ENCODE measurements at places on chromosomes 2 and 18.

GRCh38 chr2:77232909-77233425 is 289.2 kb downstream of the LRRTM4 start:
- DNase-seq = no peak

DNA sequence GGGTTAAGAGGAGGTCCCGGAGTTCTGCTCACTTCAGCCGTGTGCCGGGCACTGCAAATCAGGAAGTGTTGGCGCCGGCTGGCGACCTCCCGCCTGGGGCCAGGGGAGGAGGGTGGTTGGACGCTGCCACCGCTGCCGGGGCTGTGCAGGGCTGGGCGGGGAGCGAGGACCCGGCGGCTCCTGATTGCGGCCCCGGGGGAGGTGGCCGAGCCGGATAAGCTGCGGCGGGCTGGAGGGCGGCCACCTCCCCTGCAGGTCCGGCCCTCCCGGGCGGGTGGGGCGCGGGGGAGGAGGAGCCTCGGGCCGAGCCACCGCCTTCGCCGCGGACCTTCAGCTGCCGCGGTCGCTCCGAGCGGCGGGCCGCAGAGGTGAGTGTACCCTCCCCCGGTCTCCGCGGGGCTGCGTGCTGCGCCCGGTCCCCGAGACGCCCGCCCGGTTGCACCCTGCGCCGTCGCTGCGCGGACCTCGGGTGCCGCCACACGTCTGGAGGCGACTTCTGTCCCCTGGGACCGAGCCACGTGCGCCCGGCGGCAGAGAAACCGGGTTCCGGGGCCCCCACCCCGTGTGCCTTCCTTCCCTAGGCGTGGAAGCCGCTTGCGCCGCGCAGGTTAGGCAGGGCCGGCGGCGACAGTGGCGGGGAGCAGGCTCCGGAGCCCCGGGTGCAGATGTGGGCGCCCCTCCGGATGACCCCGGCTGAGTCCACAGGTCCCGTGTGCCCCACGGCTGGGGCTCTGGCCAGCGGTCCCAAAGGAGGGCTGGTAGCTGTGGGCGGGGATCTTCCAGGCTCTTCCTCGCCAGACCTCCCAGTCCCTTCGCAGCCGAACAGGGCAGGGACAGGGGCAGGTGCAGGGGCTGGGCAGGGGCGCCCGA is at the start of gene STEAP3:
Gene STEAP3 (plus strand): TSS at position 314 of the 870 bp plus-strand sequence. CDS start 7,179 bp downstream, outside the sequence.
- no peak for DNase-seq

GRCh38 chr2:195279840-195280427 is 377.1 kb upstream of the SLC39A10 start:
- DNase-seq = no peak

DNA sequence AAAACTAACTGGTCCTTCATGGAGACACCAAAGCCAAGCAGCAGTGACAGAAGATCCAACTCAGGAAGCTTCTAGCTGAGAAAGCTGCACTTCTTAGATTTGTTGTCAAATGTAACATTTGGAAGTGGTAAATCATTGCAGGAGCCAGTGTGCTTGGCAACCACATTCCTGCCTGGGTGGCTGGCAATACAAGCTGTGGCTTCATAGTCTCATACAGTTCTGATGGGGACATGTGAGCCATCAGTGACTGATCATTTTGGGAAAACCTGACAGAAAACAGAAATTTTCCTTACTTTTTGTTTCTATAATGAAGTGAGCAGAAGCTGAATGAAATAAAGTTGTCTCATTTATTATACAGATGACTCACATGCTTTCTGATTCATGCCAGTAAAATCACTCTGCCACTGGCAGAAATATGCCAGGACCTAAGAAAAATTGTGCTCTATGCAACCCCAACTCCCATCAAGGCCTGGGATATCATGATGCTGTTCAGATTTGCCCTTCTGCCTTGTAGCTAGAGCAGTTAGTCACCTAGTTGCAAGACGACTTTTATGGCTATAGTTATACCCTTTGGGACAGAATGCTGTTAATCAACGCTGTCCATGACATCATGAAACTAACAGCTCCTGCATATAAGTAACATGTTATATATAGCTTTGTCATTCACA is 508.1 kb downstream of the ADCYAP1 start:
- no peak for DNase-seq

DNA sequence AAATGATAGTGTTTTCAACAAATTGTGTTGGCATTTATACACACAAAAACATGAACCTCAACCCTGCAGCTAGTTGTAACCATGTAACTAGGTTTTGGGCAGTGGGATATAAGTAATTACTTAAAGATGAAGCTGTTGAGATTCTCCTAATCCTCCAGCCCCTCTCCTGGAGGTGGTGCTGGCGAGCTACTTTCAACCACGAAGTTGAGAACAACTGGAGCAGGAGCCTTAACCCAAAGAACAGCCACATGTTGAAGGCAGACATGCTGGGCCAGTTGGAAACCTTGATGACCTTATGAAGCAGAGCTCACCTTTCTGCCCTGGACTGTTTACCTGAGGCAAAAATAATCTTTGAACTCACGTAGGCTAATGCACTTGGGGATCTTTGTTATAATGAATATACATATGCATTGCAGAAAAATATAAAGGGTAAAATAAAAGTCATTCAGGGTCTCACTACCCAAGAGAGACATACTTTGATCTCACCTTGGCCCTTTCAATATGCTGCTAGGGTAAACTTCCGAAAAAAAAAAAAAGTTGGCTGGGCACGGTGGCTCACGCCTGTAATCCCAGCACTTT is 89.6 kb upstream of the NPAS2 start:
- no peak for DNase-seq

DNA sequence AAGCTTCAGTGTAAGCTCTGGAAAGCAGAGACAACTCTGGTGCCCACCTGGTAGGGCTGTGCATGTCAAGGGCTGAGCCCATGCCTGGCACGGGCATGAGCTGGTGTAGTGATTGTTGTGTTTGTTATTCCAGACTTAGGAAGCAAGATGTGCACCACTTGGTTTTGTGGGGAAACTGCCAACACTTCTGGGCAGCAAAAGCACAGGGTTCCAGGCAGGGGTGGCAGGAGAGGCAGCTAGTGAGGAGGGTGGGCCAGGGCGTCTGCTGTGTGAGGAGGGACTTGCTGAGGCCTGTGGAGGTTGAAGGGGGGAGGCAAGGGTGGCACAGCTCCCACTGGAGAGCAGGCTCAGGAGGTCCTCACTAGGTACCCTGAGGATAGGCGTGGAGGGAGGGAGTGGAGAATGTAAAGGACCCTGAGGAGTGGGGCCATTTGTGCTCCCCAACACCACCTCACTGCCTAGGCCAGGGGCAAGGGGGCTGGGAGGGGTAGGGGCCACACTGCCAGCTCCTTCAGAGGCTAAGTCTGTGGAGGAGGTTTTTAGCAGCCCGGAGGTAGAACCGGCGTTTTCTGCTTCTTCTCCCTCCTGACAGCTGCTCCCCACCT is 104.0 kb upstream of the POU3F3 start:
- DNase-seq = no peak

GRCh38 chr2:144632809-144633208 is 112.9 kb upstream of the ZEB2 start:
- no peak for DNase-seq

- DNase-seq = no peak
Observed at GRCh38 chr2:149719695-149720094, 132.1 kb upstream of the MMADHC start.

DNA sequence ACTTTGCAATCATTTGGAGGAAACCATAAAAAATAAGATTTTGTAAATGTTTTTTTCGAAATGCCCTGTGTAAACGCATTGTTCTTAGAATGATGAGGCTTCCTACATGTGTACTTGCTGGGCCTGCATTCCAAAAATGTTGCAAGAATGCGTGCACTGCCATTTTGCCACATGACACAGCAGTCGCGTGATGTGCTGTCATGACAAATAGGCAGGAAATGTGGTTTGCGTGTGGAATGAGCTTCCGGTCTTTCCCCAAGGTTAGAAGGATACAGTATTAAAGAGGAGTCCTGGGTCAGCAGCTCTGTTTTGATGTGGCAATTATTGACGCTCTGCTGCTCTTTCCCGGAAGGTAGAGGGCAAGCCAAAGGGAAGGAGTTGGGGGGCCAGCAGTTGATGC is 18.1 kb upstream of the SERPINB2 start:
- DNase-seq = no peak

- no peak for DNase-seq
Observed at GRCh38 chr2:67880291-67880761, 182.5 kb downstream of the C1D start.

DNA sequence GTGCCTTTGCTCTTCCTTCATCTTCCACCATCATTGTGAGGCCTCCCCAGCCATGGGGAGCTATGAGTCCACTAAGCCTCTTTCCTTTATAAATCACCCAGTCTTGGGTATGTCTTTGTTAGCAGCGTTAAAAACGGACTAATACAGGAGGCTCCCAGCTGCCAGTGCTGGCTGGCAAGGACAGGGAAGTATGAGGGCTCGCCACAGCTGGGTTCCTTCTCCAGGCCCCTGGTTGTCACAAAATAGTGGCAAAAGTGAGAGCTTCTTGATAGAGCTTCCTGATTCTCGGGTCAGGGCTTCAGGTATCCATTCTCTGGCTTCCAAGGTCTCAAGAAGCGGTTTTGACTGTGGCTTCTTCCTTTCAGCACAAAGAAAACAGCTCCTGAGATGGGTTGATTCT is 85.0 kb downstream of the ZNF516 start:
- DNase-seq = no peak

GRCh38 chr2:121583555-121583954 is 52.9 kb downstream of the RNU4ATAC start:
- no peak for DNase-seq

- no peak for DNase-seq
Observed at GRCh38 chr2:60565472-60565871, 12.0 kb upstream of the BCL11A start.

DNA sequence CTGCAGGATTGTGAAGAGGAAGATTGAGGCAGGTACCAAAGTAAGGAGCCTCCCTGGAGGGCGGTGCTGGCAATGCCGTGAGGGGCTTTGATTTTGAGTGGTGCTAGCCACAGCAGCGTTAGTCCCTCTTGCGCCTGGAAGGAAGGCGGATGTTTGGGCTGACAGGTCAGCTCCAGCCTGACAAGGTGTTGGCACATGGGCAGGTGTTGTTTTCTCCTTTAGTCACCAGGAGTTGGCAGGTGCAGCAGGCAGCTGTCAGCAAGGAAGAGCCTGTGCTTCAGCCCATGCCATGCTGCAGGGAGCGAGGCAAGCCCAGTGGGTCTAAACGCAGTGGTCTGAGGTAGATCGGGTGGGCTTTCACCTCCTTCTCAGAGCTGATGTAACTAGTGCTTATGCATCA is 8.5 kb downstream of the SEC11C start:
- no peak for DNase-seq

- DNase-seq = no peak
Observed at GRCh38 chr2:218387369-218388194, 5.5 kb downstream of the SLC11A1 start.

GRCh38 chr2:147451902-147452515 is 392.8 kb upstream of the ACVR2A start:
- no peak for DNase-seq

DNA sequence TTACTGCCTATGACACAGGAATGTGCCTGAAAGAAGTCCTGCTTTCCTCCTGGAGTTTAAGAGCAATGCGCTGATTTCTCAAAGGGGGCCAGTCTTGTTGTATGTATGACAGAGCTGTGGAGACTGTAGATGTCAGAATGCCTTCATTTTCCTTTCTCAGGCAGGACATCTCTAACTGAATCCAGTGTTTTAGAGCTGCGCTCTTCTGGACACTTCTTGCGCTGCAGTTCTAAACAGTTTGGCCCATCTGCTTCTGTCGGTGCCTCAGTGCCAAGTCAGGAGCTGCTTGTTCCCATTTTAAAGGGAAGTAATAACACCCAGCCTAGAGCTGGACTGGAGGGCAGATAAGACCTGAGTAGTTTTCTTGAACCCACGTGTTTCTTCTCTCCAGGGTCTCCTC is 91.4 kb downstream of the ESCO1 start:
- DNase-seq = no peak

- DNase-seq = no peak
Observed at GRCh38 chr18:34357944-34358580, 133.3 kb upstream of the NOL4 start.

GRCh38 chr2:42795275-42795674 is 2.9 kb upstream of the HAAO start:
- no peak for DNase-seq

Data from activated gamma-delta T cell treated with anti-CD3 and anti-CD28 coated beads, Interleukin-2, amount 50 U/mL, for 16 hours (primary cell).